ENCODE measurements at places on chromosomes 16 and 17. TPM values are rescaled to one million over a fixed set of nuclear protein-coding genes. Genes with fewer than 3 reads are reported as not detected.

- no peak for DNase-seq
Measured at GRCh38 chr17:63826468-63827001, 696 bp upstream of the PSMC5 start.

GRCh38 chr17:38893607-38894006, 23.7 kb downstream of the LASP1 start:
- no peak for DNase-seq

- no peak for DNase-seq
Measured at GRCh38 chr17:72426321-72426720, 305.5 kb downstream of the SOX9 start.

DNA sequence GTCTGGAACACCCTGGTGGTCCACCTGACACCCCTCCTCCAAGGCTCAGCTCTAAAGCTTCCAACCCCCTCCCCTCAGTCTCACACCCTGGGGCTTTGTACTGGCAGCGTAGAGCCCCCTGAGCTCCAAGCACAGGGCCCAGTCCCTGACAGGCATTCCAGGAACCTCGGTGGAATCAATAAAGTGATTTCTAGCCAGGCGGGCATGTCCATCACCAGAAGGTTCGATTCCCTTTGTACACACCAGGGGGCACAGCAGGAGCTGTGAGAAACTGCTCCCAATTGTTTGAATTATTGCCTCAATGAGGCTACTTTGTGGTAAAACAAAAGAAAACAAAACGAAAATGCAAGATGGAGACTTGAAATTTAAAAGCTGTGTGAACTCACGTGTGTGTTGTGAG, 51.8 kb downstream of the SMPD3 start:
- DNase-seq: peak; percentile 56

GRCh38 chr17:15501282-15501681, 33.9 kb upstream of the CDRT4 start:
- no peak for DNase-seq

DNA sequence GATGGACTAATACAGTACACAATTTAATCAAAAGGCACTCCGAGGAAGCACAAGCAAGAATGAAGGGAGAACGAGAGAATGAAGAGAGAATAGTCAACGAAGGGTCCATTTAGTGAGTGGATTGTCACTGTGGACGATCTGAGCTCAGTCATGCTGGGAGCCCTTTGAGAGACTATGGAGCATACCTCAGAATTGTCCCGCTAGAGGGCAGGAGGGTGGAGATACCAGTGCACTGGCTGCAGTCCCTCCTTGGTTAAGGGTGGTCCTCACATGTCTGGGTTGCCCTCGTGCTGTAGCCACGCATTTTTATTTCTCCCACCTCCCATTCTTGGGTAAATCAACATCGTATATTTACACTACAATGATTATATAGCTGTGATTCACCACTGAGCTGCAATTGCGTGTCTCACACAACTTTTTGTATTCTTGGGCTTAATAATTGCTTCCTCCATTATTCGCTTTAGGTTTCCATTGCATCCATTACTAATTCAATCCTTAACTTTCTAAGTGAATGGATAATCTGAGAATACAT, 33.2 kb upstream of the FAM20A start:
- no peak for DNase-seq

DNA sequence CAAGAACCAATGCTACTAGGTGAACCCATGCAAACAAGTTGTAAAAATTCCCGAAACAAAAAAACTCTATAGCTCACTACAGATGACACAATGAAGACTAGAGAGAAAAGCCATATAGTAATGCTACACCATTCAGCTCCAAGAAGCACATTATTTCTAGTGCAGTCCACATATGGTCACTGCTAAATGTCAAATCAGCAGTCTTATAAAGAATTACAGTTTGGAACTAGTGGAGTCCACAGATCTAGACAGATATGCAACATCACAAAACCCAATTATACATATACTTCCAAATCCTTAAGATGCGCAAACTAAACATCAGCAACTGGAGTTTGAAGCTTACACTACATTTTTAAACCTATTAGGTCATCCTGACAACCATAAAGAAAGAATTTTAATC, 33.5 kb downstream of the GPATCH8 start:
- DNase-seq: no peak

- DNase-seq: no peak
Measured at GRCh38 chr17:49404906-49405305, 9.8 kb downstream of the PHB1 start.

CRHR1 gene
- not detected for total RNA-seq
